ENCODE measurements at places on chromosomes 1 and 21.

DNA sequence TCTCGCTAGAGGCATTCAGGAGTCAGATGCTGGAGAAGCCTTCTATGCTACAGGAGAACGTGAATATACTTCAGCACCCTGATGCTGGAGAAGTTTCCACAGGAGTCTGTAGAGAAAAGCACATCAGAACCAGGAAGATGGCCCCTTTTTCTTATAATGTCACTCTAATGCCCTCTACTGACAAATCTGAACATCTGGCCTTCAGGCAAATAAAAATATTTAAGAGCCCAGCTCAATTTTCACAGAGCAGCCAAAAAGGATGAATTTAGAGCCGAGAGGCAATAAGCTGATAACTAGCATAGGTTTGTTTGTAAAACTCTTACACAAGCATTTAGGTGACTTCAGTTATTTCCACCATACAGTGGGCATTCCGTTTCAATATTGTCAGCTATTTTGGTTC lies 3.8 kb upstream of the RRP15 start:
- DNase-seq: no peak

DNA sequence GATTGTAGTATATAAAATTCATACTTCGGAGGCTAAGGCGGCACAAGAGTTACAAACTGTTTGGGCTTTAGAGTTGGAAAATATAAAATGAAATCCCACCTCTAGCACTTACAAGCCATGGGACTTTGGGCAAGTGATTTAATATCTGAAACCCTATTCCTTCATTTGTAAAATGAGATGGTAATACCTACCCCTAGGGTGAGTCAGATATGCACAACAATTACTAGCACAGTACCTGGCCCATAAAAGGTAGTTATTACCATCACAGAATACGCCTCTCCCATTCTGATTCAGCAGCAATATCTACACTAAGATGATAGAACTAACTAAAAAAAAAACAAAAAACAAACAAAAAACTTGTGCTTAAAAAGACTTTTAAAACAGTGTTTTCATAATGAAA lies 3.5 kb downstream of the KLHL12 start:
- peak; percentile 86 for DNase-seq

- DNase-seq: no peak
Measured at GRCh38 chr1:228332797-228333738, 73.6 kb downstream of the TRIM11 start.

DNA sequence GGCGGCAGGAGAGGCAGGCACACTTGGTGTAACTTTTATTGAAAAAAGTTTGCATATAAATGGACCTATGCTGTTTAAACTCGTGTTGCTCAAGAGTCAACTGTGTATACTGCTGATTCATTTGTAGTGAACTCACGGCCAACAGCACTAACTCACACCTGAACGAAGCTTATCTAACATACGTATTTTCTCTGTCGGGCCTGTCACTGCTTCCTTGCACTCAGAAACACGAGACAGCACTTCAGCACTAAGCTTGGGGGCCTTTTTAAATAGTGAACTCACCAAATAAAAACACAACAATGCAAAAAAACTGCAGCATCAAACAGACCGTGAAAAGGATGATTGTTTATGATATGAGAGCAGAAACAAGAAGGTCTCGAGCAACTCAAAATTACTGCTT lies 58.9 kb upstream of the NEK2 start:
- DNase-seq: no peak

DNA sequence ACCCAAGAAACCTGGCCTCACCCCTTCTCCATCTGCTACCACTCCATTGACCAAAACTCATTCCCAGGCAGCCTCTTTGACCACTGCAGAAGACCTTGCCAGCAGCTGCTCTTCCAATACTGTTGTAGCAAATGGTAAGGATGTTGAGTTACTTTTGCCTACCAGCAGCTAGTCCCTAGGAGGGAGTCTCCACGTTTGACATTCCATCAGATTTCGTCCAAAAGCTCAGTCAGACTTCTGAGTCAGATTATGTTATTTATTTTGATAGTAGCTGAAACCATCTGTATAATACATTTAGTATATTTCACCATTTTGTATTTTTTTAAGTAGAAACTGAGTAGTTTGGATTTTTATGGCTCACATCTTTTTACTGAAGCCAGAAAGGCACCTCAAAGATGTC lies 51.5 kb upstream of the WNT2B start:
- no peak for DNase-seq

DNA sequence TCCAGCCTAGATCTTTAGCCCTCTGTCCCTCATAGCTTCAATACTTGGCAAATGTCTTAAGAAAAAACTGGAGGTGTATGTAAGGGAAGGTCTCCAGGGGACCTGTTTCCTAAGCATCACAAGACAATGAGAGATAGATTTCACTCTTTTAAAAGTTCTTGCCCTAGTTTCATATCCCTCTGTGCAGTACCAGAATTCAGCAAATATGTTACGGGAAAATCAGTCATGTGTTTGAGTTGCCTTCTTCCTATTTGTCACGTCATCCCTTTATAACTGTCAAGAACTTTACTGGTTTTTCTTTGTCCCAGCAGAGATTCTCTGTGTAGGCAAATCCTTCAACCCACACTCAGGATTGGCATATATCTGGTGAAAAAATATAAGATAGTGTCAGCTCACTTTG lies 32.3 kb downstream of the DNASE2B start:
- DNase-seq: no peak

GRCh38 chr1:22912311-22912710 lies 60.4 kb downstream of the LACTBL1 start:
- no peak for DNase-seq

All from NCI-H1436 treated with DMSO at 0.1 percent for 48 hours (cell line).